Muscle of arm (tissue), 14 donors: ENCODE measurements at places on chromosomes 7 and 10.

DNA sequence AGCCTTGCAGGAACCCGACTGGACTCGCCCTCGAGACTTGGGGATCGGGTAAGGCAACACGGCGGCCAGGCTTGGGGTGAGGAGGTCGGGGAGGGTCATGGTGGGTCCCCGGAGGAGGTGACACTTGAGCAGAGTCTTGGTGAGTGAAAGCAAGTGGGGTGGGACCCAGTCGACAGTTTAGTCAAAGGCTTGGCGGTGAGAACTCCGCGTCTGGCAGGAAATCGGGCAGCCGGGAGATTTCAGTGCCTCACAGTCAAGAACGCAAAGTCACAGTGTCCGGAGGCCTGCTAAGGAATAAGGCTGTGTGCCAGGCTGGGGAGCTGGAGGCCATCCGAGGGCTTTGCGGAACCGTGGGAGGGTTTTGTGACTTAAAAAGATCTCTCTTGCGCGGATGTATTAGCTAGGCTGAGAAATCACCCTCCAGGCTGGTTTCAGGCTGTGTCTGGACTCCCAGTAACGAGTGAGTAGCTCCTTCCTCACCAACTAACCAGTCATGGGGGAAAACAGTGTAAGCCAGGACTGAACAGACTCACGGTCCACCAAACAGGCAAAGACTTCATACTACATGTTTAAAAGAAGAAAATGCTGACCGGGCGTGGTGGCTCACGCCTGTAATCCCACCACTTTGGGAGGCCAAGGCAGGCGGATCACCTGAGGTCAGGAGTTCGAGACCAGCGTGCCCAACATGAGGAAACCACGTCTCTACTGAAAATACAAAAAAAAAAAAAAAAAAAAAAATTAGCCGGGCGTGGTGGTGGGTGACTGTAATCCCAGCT, 613 bp downstream of the AP5Z1 start:
- DNase-seq, result peak; percentile 20

DNA sequence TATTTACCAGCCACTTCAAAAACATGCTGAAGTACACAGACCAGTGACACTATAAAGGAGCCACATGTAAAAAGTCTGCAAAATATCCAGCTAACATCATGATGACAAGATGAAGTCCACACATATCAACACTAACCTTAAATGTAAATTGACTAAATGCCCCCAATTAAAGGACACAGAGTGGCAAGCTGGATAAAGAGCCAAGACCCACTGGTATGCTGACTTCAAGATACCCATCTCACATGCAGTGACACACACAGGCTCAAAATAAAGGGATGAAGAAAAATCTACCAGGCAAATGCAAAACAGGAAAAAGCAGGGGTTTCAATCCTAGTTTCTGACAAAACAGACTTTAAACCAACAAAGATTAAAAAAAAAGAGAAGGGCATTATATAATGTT, 12.9 kb upstream of the C10orf88 start:
- no peak for DNase-seq

- no peak for DNase-seq
Observed at GRCh38 chr7:100148225-100148558, 526 bp upstream of the LAMTOR4 start.

DNA sequence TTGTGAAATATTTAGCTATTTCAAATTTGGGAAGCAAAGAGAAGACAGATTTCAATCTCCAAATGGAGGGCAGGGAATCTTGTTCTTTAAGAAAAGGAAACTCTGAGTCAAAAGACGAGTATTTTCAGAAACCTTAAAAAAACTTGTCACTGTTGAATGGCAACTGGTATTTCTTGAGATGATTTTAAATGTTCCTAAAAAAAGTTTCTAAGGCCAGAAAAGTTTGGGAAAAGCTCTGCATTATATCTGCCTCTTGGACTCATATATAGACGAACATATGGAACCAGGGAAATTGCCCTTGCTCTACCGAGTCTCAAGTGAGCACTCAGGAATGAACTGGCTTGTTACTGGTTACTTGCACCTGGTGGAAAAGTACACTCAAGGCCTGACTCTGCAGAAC, 69.5 kb downstream of the ADAM22 start:
- no peak for DNase-seq

- DNase-seq, result no peak
Observed at GRCh38 chr10:82505009-82505408, 630.0 kb downstream of the NRG3 start.

GRCh38 chr7:132422502-132423111, 153.7 kb downstream of the PLXNA4 start:
- no peak for DNase-seq

GRCh38 chr7:123771256-123771655, 22.5 kb upstream of the WASL start:
- no peak for DNase-seq

GRCh38 chr7:9217204-9217603, 783.8 kb downstream of the NXPH1 start:
- no peak for DNase-seq

GRCh38 chr7:114802632-114803031, 119.3 kb upstream of the MDFIC start:
- no peak for DNase-seq
